ENCODE measurements at places on chromosomes 16 and 17. TPM values are rescaled to one million over a fixed set of nuclear protein-coding genes. Genes with fewer than 3 reads are reported as not detected.
A peak's percentile ranks its signal among the peaks of the same experiment; 100 is the strongest.

- peak; percentile 83 for DNase-seq
These were observed 1.5 kb upstream of the SPAG7 start for GRCh38 chr17:4969047-4969550.

DNA sequence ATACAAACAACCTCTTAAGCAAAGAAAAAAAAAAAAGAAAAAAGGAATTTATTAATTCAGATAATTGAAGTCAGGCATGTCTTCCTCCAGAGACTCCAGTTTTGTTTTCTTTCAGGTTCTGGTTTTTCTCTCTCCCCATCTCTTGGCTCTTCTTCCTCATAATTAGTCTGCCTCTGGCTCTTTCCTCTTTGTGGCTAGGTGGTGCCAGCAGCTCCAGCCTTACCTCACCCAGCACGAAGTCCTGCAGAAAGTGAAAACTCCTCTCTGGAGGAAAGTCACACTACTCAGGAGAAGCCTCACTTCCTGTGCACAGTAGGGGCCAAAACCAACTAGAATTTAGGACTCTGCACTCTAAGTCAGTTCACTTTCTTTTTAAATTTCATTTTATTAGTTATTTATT is 10.3 kb upstream of the NFAT5 start:
- DNase-seq: no peak

DNA sequence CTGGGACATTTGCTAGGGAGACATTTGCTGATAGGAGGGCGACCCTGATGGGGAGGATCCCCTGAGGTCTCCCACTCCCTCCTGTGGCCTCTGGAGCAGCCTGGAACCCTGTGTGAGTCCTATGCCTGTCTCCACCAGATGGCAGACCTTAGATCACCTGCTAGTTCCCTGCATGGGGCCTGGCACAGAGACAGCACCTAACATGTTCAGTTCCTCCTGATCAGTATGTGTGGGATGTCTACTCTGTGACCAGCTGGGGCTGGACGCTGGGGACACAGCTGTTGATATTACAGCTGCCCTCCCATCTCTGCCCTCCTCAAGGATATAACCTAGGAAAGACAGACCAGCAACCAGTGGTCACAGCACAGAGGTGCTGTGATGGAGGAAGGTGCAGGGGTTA is 1.1 kb upstream of the ADCY7 start:
- DNase-seq: peak; percentile 39

Gene COQ9
- polyA plus RNA-seq: 200 TPM

DNA sequence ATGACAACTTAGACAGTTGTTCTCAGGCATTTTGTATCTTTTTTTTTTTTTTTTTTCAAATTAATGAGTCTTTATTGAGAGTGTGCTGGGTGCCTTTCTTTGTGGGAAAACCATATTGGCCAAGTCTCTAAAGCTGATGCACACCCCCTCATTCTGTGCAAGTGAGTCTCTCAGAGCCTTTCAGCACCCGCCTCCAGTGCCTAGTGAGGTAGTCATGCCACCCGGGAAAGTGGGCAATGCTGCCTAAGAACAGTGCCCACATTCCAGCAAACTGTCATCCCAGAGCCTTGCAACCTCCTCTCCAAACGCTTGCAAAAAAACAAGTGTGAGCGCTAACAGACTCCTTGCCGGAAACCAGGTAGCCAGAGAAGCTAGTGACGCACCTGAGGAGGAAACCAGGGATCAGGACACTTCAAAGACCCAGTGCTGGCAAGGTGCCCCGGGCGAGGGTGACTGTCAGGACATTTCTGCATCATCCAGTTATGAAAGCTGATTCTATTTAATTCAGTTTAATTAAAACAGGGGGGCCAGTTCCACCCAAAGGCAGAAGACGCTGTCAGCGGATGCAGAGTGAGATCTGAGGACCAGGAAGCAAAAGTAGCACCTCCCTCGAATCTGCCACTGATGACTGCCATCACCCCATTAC is 34.9 kb downstream of the SMARCE1 start:
- no peak for DNase-seq

Measured in kidney (tissue), 22 donors.